Lower leg skin (tissue), 4 donors: ENCODE measurements at places on chromosomes 5 and 9. TPM values are rescaled to one million over a fixed set of nuclear protein-coding genes. Genes with fewer than 3 reads are reported as not detected.

GRCh38 chr5:143968071-143968878, 156.3 kb downstream of the HMHB1 start:
- no peak for DNase-seq

Gene ALDH1B1
- 4.3 TPM for total RNA-seq

DNA sequence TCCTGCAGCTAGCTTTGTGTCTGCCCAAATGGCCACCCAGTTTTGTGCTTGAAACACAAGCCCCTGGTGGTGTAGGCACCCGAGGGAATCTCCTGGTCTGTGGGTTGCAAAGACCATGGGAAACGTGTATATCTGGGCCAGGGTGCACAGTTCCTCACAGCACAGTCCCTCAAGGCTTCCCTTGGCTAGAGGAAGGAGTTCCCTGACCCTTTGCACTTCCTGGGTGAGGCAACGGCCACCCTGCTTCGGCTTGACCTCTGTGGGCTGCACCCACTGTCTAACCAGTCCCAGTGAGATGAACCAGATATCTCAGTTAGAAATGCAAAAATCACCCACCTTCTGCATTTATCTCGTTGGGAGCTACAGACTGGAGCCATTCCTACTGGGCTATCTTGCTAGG, 865.0 kb upstream of the ACO1 start:
- DNase-seq = no peak

GRCh38 chr5:124746916-124747790, 714 bp upstream of the ZNF608 start:
- peak; percentile 95 for DNase-seq

DNA sequence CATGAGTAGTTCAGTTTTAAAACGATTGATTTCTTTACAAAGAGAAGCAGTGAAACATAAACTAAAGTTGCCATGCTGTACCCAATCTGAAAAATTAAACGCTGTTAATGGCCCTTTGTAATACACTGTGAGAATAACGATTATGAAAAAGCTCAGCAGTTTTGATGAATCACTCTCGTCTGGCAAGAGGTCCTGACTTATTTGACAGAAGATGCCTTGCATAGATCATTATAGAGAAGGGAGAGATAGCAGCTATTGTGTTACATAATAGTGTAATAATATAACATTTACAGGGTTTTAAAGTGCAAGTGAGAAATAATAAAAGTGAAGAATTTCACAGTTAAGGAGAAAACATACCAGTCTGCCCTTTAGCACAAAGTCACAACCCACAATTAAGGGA, 361.5 kb upstream of the CDH10 start:
- no peak for DNase-seq

DNA sequence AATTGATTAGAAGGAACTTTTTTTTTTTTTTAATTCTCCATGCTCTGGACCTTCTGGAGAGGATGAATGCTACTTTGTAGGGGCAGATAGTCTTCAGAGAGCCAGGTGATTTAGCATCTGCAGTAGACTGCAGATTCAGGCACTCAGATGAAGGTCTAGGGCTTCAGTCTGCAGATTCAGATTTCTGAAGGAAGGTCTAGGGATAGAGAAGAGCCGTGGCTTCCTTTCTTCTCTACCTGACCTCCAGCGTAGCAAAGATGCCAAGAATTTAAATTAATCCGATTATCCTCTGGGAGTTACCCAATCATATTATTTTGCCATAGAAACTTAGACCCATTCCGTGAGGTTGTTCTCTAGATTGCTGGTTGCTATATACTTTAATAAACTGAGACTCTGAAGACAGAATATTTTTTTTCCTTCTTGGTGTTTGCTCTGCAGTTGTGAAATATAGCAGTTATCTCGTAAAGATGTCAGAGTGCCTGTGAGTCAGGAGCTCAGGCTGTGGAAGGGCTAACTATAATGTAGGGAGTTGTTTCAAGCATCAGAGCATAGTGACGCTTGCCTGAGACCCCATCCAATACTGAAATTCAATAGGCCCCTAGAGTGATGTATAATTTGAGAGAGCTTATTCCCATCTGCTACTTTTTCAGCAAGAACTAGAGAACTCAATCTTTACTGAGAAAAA, 132.7 kb upstream of the SLC12A2 start:
- no peak for DNase-seq

Gene GLRA1
- not detected for total RNA-seq

DNA sequence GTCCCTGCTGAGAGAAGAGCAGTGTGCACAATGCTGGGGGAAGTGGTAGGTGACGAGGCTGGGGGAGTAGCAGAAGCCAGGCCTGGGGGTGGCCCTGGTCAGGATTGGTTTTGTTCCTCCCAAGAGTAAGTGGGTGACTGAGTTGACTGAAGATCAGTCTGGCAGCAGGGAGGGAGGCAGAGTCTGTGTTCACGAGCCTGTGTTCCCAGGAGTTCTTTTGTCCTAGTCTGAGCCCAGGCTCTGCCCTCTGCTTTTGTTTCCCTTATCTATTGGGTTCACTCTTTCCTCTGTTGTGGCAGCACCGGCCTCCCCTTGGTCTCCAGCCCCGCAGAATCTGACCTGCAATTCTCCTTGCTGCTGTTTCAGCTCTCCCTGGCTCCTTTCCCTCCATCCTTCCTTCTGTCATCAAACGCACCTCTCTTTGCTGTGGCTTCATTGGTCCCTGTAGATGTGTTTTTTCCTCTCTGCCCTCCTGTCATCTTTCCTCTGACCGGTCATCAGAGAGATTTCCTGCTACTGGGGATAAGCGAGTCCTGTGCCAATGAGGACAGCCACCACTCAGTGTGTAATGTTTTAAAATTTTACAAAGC, 607.4 kb downstream of the KIF4B start:
- DNase-seq = no peak

GRCh38 chr5:119750887-119751733, 121.8 kb downstream of the FAM170A start:
- DNase-seq = no peak

Gene SH3PXD2B
- 13.5 TPM for total RNA-seq

- DNase-seq = no peak
Observed at GRCh38 chr5:90550963-90551362, 7.6 kb upstream of the ADGRV1 start.

DNA sequence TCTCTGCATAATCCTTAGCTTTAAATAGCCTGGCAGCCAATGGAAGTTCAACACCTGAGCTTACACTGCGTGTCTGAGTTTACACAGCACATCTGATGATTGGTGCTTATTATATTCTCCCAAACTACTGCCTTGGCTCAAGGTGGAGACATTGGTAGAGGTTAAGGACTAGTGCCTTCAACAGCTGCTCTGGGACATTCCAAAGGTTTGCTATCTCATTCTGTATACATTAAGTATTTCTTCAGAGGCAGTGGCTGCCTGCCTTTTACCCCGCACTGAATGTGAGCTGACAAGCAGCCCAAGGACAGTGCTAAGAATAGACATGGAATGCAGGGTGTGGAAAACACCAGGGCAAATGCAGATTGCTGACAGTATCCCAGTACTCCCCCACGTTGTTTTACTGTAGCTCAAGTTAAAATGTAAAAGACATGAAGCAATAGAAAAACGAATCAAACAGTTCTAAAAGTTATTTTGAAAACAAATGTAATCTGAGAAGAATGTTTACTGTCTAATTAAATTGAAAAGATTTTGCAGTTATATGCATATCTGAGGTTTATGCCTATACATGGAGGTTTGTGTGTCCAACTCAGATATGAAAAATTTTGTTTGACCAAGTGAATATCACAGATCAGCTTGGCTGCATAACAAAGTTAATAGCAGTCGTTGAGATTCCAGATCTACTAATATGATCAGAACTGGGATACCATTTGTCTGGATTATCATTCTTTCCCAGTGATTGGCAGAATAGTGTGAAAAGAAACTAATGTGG, 1.8 kb downstream of the HSPB3 start:
- no peak for DNase-seq

GRCh38 chr9:134057751-134058701, 9.8 kb downstream of the BRD3 start:
- DNase-seq = peak; percentile 72

GRCh38 chr9:124284237-124284831, 26.6 kb downstream of the NEK6 start:
- no peak for DNase-seq

Gene GGTA1
- 7.0 TPM for total RNA-seq

Gene HAVCR1
- total RNA-seq = not detected

- no peak for DNase-seq
Observed at GRCh38 chr9:801399-802071, 40.0 kb upstream of the DMRT1 start.

GRCh38 chr5:104355350-104355749, 792.8 kb upstream of the NUDT12 start:
- DNase-seq = no peak

DNA sequence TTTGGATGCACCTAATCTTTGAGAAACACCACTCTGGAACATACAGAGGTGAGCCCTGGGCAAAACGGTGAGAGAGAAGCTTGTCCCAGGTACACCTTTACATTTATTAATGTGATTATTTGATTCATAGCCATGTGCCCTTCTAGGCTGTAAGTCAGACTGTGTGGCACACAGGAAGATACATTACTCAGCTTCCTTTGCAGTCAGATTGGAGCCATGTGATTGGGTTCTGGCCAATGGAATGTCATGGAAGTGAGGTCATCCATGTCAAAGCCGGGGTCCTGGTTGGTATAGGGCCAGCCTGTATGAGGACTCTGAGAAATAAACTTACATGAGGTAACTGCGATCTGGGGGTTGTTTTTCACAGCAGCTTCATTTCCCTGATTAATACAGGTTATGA, 106.8 kb upstream of the CD180 start:
- DNase-seq = no peak

GRCh38 chr5:171495122-171495700, 75.8 kb downstream of the FGF18 start:
- DNase-seq = no peak

DNA sequence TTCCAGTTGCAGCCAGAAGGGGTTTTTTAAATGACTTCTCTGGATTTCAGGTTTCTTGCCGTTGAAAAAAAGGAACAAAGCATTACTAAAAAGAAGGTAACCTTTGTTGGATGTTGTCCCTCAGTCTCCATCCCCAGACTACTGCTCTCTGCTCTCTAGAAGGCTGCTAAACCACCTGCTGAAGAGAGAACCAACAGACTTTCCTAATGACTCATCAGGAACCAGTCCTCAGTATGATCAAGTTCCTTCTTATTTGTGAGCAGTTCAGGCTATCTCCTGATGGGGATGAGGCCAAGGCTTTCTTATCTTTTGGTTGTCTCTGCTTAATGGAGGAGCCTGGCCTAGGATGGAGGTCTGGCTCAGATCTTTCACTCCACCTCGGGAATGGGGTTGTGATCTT, 4.1 kb downstream of the KIF4B start:
- DNase-seq = no peak

Gene PCDHB3
- total RNA-seq = 1.0 TPM

- no peak for DNase-seq
Observed at GRCh38 chr9:125649315-125649714, 57.7 kb downstream of the MAPKAP1 start.

GRCh38 chr5:79959407-79959806, 31.7 kb downstream of the MTX3 start:
- no peak for DNase-seq

- no peak for DNase-seq
Observed at GRCh38 chr5:147084702-147085101, 150.1 kb upstream of the STK32A start.

Gene SUSD3
- total RNA-seq = 4.4 TPM

DNA sequence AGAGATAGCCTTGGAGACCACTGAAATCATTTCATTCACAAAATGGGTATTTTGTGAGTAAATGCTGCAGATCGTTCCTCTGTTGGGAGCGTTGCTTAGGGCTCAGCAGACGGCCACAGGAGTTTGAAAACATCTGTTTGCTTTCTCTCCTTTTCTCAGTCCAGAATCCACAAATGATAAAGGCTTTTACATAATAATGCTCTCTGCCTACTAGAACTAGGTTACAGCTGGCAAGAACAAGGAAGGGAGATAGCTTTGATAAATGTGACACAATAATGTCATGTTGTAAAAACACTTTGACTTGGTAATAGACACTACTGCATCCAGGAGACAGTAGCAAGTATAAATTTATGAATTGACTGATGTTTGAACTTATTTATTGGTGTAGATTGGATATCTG, 1072.4 kb upstream of the CDH6 start:
- DNase-seq = no peak

Gene OR1Q1
- not detected for total RNA-seq

Gene NUTM2G
- not detected for total RNA-seq

DNA sequence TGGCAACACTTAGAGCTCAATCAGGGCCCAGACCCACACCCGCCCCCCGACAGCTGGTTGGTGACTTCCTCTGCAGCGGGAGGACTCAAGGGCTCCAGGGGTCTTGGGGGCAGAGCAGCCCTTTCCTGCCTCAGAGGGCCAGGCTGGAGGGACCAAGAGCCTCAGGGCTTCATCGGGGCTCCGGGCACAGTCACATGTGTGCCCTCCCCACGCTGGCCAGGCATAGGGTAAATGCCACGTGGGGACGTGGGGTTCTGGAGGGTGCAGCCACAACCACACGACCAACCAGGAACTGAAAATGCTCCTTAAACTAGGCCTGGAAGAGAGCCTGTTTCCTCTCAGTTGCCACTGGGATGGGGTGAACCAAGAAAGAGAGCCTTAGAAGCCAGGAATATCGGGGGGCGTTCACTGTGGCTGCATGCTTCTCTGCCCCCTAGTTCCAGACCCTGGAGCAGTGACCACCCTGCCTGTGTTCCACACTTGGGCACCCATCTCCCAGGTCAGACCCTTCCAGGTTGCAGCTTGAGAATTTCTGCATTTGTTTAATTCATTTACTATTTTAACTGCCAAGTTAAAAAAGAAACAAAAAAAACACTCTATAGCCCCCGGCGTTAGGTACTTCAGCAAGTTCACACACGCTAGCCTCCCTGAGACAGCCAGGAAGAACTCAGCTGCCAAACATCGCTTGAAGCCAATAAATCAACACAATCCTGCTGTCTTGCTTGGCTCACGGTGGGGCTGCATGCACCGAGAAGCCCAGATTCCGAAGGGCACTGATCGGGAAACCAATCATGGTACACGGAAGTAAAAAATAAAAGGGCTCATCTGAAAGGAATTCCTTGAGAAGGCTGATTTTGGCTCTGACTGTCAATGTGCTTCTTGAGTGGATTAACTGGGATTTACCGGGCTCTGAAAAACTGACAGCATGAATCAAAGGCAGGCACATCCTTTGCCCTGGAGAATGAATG, 56.1 kb upstream of the PHYKPL start:
- no peak for DNase-seq

GRCh38 chr5:39282561-39282960, 63.2 kb upstream of the FYB1 start:
- DNase-seq = no peak

GRCh38 chr9:88462191-88462590, 72.8 kb upstream of the NXNL2 start:
- DNase-seq = no peak

Gene MEGF10
- 0.57 TPM for total RNA-seq

GRCh38 chr5:50439221-50439620, 1.9 kb downstream of the EMB start:
- DNase-seq = no peak

Gene SPATA31A3
- total RNA-seq = not detected
